ENCODE measurements at places on chromosomes 5 and 9.

- DNase-seq, result peak; percentile 70
These were observed 24.5 kb upstream of the DUSP1 start for GRCh38 chr5:172795318-172795977.

DNA sequence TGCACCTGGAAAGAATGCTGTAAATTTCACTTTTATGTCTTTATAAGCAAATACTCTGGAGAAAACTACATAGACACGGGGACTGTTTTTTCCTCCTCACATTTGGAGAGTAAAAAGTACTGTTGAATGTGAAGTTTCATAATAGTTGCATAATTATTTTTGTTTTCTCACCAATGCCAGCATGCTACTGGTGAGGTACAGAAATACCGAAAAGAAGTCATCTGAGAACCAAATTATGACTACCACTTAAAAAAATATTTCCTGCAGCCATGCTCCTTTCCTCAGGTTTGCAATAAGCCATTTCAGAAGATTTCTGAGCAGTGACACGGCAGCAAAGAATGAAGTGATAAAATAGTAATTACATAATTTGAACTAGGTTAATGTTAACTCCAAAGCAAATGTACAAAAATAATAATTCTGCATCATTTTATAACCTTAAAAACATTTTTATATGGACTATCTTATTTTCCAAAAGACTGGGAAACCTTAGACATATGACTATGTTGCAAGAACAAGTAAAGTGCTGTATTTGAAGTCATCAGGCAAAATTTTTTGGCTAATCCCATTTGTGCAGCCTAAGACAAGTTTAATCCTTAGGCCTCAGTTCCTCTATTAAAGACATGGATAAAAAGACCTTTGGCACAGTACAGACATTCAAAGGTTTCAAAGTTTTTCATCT, 144.7 kb downstream of the PCSK1 start:
- DNase-seq, result no peak

DNA sequence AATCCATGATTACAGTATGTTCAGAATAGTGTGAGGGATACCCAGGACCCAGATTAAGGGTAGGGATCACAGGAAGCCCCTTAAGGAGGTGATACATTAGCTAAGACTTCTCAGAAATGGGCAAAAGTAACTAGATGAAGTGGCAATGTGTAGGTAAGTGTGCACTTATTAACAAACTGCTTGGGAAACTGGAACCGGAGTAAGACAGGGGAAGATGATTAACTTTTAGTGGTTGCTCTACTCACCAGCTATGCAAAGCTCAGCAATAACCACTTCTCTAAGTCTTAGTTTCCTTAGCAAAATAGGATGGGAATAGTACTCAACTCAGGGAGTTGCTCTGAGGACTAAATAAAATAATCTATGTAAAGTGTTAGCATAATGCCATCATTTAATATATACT, 182.2 kb downstream of the MCTP1 start:
- DNase-seq, result no peak

DNA sequence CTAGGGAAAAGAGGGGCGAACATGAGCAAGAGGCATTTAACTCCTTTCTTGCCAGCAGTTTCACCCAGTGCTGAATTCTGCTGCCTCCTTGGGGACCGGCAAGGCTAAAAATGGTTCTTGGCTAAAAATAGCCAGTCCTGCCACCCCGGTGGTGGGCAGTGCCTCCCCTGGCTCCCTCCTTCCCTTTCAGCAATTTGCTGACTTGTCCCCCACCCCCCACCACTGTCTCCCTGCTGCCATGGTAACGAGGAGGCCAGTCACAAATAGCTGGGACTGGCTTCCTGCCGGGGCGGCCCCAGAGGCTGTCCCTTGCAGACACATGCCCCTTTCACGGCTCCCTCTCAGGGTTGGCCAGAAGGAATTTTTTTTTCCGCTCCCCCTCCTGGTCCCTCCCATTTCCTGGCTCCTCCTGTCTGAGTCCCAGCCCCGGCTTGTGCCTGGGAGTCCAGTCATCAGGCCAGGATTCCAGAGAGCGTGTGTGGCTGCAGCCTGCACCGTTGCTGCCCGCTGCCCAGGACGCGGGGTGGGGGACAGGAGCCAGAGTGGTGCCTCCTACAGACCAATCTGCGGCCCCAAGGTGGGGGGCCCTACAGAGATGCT, 130.3 kb downstream of the RGS3 start:
- no peak for DNase-seq

GRCh38 chr5:8521991-8522390, 653.0 kb downstream of the MTRR start:
- no peak for DNase-seq

DNA sequence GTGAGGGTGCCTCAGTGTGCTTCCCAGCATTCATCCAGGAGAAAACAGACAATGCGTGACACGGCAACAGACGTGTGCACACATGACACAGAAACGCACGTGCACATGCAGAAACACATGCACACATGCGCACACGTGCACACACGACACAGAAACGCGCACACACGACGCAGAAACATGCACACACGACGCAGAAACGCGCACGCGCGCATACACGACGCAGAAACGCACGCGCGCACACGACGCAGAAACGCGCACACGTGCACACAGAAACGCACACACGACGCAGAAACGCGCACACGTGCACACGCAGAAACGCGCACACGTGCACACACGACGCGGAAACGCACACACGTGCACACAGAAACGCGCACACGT, 16.5 kb downstream of the TPPP start:
- DNase-seq, result no peak

DNA sequence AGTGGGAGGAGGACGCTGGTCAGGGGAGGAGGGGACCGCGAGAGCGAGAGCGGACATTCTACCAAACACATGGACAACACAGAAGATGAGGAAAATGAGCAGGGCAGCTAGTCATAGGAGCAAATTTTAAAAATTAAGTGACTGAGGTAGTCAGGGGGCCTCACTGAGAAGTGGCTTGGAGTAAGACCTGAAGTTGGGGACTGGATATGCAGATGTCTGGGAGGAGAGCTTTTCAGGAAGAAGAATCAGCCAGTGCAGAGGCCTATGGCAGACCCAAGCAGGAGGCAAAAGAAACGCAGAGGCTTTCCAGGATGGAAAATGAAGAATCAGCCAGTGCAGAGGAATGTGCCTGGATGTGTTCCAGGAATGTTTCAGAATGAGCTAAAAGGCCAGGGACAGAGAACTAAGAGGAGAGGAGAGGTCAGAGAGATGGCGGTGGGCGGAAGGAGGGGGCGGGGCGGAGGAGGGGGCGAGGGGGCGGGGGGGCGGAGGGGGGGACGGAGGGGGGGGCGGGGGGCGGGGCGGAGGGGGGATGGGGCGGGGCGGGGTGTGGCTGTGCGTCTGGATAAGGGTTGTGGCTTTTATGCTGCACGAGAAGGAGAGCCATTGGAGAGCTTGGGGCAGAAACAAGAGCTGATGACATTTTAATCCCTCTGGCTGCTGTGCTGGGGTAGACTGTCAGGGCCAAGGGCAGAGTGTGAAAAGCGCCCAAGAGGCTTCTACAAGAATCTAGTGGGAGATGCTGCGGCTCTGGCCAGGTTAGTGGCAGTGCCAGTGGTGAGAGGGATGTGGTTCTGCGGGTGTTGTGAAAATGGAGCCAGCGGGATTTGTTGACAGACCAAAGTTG, 129.6 kb downstream of the KCNIP1 start:
- DNase-seq, result peak; percentile 57

- DNase-seq, result no peak
These were observed 8.8 kb downstream of the TNIP1 start for GRCh38 chr5:151071848-151072629.

- DNase-seq, result no peak
These were observed 19.8 kb downstream of the AKNA start for GRCh38 chr9:114367772-114368569.

DNA sequence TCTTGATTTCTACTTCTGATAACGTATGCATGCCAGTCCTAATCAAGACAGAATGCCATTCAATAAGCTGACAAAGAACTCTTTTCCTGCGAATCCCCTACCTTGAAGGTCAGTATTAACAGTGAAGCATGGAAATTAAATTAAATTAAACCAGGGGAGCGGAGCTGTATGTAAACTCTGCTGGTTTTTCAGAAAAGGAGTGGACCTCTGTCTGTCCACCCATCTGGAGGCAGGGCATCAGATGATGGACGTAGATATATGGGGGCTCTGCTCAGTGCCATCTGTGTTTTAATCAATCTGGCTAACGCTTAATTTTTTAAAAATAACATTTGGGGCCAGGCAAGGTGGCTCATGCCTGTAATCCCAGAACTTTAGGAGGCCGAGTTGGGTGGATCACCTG, 101.9 kb downstream of the ROR2 start:
- no peak for DNase-seq

DNA sequence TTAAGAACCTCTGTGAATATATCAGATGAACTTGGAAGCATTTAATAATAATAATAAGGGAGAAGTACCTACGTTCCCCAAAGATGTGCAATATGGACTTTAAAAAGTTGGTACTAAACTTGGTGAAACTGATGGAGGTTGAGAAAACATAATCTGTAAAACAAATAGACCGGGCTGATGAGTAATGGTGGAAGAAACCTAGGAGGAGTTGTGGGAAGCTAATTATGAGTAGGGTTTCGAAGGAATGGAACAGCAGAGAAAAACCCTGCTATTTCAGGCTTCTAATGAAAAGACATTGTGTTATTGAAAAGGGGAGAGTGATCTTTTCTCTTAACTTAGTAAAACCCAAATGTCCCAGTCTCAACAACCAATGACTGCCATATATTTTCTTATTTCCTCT, 229.3 kb downstream of the PCSK1 start:
- DNase-seq, result no peak

- no peak for DNase-seq
These were observed 340 bp downstream of the ELAVL2 start for GRCh38 chr9:23825700-23826099.

GRCh38 chr9:107862323-107862722, 372.8 kb upstream of the KLF4 start:
- no peak for DNase-seq

- no peak for DNase-seq
These were observed 19.7 kb downstream of the TTC39B start for GRCh38 chr9:15287309-15287708.

DNA sequence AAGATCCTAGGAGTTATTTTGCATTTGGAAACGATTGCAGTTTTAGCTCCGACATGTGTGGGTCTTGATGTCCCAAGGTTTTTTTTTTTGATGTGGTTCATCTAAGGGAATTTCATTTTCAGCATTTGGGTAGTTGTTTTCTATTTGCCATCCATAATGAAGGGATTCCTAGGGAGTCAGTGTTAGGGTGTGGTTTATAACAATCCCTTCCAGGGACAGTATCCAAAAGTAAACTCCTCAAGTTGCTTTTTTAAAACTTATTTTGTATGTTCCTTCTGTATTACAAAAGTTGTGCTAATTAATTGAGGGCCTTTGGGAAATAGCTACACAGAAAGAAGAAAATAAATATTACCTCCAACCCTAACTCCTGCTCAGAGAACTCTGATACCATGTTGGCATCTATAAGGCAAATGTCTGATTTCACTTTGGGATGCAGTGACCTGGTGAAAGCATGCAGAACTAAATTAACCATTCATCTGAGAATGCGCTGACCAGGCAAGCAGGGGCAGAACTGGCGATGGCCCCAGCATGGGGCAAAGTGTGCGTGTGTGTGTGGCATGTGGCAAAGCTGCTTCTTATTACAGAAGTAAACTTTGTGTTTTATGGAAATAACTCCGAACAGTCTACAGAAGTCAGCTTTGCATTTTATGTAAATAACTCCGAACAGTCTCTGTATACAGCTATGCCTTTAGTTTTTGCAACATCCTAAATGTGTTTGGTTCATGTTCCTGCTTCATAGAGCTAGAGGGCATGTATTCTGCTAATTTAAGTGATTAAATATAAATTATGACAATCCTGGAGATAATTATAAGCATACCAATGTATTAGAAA, 237.2 kb downstream of the TRPM3 start:
- no peak for DNase-seq

GRCh38 chr5:54443270-54443669, 12.2 kb upstream of the HSPB3 start:
- peak; percentile 49 for DNase-seq

- no peak for DNase-seq
These were observed 18.3 kb upstream of the ORM1 start for GRCh38 chr9:114304416-114305188.

GRCh38 chr5:147408980-147409379, 100.9 kb downstream of the DPYSL3 start:
- DNase-seq, result no peak

All from NCI-H1694 treated with DMSO at 0.1 percent for 48 hours (cell line).